ENCODE measurements at places on chromosomes 3 and 15. TPM values are rescaled to one million over a fixed set of nuclear protein-coding genes. Genes with fewer than 3 reads are reported as not detected.

AGTR1 gene
- 8.5 TPM for total RNA-seq

PLSCR5 gene
- total RNA-seq = not detected

OIP5 gene
- total RNA-seq = 5.4 TPM

TP63 gene
- total RNA-seq = 29.6 TPM

STRIT1 gene
- 714 TPM for total RNA-seq

TRH gene
- not detected for total RNA-seq

SETMAR gene
- total RNA-seq = 14.8 TPM

NAALADL2 gene
- total RNA-seq = 3.3 TPM

- no peak for DNase-seq
Observed at GRCh38 chr3:171011109-171011872, 15.2 kb downstream of the SLC2A2 start.

DNA sequence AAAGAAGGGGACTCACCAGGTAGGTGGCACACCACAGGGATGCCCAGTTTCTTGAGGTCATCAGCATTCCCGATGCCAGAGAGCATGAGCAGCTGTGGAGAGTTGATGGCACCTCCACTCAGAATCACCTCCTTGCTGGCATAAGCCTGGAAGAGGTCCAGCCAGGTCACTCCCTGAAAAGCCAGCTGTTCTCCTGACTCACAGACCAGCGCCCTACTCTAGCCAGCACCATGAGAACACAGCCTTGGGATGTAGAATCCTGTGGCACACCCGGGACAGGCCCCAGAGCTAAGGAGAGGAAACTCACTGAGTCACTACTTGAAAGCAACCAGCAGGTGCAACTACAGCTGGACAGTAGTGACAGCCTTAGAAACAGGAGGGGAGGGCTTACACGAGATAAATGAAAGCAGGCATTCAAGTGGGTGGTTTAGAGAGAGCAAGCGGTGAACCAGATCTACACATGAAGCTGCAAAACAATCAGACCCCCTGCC is 24.5 kb downstream of the CHDH start:
- peak; percentile 46 for DNase-seq

- DNase-seq = no peak
Observed at GRCh38 chr3:119911748-119912147, 129.8 kb downstream of the NR1I2 start.

DNA sequence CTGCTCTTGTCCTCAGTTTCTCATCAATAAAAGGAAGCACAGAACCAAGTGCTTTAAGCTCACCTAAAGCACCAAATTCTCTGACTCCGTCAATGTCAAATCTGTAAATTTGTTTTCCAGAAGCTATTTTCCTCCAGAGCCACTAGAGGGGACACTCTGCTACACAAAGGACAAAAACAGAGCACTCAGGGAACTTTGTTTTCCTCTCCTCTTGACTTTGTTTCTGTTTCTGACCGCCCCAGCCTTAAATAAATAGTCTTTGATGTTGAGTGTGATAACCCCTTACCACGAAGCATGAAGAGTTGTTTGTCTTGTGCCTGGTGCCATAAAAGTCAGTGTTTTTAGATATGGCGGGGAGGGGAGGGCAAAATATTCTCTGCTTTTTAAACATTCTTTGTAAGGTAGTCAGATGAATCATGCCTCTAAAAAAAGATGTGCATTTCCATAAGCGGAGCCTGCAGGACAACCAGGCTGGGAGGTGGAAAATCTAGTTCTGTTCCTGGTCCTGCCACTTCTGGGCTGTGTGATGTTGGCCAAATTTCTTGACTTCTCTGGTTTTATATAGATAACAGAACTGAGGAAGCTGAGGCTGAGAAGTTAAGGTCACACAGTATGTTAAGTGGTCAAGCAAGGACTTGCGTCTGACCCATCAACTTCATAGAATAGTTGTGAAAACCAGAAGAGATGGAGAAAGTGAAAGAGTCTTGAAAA is 7.3 kb upstream of the ZBTB38 start:
- no peak for DNase-seq

- no peak for DNase-seq
Observed at GRCh38 chr3:158728851-158729250, 3.4 kb downstream of the RARRES1 start.

DNA sequence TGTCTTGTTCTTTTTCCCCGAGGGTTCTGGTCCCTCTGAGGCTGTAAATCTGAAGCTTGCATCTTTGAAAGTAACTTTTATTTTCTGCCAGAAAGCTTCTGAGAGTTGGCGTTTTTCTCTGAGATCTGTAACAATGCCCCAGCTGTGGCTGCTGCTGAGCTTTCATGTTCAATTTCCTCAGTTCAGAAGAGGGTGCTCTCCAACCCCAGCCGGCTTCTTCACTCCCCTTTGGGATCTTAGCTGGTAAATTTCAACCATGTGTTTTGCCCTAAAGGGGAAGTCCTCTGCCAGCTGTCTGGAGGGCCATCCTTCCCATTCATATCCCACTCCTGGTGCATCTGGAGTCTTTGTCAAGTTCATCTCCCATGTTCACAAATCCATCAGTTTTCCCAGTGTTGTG is 18.3 kb upstream of the CFAP100 start:
- DNase-seq = no peak

DNA sequence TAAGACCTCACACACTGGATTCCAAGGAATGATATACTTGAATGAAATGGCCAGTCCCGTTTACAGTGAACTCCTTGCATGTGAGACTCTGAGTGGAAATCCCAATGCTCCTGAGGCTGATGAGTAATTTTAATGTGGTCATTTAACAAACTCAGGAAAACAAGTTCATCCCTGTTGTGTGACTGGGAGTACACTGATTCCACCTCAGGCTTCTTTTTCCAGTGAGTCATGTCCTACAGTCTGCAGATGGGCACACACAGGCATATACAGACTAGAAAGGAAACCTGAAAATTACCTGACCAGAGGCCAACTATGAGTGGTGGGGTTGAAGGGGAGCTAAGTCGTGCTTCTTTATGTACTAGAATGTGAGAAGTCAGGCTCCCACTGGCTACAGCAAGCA is 5.8 kb downstream of the SQOR start:
- no peak for DNase-seq

DNA sequence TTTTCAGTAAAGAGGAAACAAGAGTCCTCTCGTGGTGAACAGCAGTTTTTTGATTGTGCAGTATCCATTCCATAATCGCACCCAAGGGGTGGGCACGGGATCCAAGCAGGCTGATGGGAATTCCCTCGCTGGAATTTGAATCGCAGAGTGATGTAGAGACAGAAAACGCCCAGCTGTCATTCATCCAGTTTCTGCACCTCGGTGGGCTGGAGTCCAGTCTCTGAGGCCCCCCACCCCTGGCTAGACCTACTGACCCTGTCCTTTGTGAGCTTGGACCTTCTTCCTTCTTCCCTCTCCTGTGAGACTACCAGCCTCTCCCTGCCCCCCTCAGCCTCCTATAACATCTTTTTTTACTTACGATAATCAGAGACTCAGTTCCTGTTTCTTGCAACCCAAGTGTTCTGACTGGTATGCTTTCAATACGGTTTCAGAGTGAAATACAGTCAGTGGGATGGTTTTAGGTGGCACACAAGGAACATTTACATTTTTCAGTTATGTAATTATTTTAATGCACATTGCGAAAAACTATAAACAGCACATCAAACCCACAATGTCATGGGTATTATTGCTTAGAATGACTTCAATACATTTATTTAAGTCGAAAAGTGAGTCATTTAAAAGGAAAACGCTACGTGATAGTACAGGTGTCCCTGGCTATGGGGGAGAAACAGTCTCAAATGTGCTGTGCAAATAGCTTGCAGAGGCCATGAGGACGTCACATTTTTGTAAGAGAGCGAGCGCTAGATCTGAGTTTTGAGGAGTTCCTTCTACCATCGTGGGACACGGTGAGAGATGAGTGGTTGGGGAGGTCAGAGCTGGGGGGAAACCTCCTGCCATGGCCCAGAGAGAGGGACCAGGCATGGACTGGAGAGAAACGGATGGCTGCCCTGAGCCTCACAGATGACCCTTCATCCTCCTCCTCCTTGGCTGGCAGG is 37.5 kb upstream of the CHST2 start:
- DNase-seq = no peak

GRCh38 chr3:13400114-13400673 is 19.9 kb downstream of the NUP210 start:
- DNase-seq = no peak

GRCh38 chr15:69436951-69437350 is 15.7 kb upstream of the RPLP1 start:
- DNase-seq = no peak

- DNase-seq = no peak
Observed at GRCh38 chr15:81529481-81529880, 155.5 kb upstream of the TMC3 start.

GRCh38 chr3:174862101-174862500 is 3.0 kb downstream of the NAALADL2 start:
- no peak for DNase-seq

DNA sequence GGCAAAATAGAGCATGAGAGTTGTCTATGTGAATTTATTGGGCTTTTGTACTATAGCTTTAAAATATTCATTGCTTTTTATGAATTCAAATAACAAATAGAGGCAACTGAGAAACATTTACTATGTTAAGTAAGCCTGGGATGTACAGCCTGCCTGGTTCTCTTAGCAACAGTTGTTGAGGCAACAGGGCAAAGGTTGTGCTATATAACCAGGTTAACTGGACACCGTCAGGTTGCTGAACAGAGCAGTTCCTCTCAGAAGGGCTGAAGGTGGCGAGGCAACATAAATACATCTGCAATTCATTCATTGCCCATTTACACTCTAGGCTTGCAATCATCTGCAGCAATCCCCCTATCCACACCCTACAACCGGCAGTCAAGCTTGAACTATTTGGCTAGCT is 78.2 kb downstream of the GTF2E1 start:
- DNase-seq = no peak

GRCh38 chr3:19394946-19395345 is 246.6 kb downstream of the KCNH8 start:
- DNase-seq = no peak

GRCh38 chr3:81451611-81452010 is 309.8 kb downstream of the GBE1 start:
- no peak for DNase-seq

DNA sequence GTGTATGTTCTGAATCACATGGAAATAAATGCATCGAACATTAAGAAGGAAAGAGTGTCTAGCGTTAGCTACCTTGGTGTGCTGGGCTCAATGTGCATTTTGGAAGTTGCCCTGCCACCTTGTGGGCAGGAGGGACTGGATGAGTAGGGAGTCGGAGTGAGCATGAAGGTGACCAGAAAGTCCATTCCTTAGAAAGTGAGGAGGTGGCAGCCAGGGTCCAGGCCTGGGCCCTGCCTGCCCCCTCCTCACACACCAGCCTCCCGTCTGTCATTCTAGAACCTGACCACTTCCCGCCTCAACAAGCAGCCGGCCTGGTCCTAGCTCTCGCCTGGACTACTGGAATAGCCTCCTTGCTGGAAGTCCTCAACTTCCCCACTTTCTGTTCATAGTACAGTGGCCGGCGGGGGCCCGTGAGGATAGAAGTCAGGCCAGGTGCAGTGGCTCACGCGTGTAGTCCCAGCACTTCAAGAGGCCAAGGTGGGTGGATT is 10.2 kb upstream of the GATA2 start:
- no peak for DNase-seq

- DNase-seq = no peak
Observed at GRCh38 chr15:54803987-54804386, 392.8 kb downstream of the RSL24D1 start.

DNA sequence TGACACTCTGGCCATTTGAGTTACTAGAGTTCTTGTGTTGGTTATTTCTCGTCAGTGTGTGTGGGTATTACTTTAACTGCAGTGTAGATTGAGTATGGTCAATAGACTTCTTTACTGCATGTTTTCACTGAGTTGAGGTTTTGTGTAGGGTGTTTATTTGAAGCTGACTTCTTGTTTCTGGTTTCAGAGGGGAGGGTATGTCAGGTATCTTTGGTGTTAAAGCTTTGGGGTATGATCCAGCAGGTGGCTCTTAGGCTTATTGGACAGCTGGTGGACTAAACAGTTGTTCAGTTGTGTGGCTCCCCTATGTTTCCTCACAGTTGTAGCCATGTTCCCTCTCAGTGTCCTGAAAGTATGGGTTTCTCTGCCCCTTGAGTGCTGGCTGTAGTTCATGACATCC is 72.0 kb downstream of the AKAP13 start:
- DNase-seq = no peak

DNA sequence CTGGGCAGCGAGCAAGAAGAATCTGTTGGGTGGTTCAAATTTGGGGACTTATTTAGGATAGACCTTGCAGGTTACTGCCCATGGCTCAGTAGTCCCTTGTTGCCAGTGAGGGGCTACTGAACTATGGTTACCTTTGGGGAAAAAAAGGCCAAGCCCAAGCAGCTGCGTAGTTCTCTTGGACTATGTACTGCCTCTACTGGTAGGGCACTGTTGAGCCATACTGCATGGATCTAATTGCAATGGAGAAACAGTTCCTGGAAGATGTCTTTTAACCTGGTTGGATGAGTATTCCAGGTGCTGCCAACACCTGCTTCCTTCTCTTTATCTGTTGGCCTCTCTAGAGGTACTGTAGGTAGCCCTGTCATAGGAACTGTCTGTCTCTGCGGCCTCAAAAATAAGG is 671.9 kb upstream of the CBLB start:
- DNase-seq = no peak

DNA sequence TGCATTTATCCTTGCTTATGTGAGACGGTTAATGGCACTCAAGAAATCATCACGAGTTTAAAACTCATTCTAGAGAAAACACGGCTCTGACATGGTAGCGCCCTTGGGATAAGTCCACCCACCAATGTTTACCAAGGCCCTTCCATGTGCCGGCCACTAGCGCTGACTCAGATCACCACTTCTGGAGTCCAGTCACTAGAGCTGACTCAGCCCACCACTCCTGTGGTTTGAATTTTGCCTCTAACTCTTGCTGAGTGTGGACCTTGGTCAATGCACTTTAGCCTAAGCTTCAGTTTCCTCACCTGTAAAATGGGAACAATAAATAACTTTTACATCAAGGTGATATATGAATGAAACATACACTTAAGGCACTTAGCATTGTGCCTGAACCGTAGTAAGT is 358.4 kb upstream of the PROK2 start:
- DNase-seq = no peak

DNA sequence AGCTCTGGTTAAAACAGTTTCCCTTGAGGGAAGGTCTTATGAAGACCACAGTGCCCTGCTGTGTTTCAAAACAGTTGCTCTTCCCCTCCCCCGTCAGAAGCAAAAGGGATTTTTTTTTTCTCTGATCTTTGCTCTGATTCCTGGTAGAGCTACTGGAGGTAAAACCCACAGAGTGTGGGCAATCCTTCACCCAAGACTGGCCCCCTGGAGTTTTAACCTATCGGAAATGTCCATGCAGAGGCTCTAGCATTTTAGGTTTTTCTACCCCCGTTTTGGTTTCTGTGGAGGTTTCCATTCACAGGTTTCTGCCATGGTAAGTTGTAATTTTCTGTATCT is 27.7 kb downstream of the GRM2 start:
- DNase-seq = no peak

DNA sequence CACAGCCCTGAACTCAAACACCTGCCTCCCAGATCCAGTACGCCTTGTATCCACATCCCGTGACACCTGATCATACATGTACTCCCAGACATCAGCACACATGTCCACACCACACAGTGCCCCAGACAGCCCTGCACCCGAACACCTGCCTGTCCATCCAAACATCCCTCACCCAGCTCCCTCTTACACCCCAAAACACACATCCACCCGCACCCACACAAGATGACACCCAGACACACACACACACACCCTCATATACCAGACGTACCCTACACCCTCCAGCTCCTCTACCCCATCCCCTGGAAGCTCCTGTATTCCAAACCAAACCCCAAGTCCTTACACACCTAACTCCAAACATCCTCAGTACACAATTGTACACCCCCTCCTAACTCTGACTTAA is 735 bp downstream of the CAMK1 start:
- DNase-seq = no peak

GRCh38 chr3:94645790-94646189 is 582.9 kb downstream of the NSUN3 start:
- no peak for DNase-seq

- no peak for DNase-seq
Observed at GRCh38 chr15:76517910-76518309, 181.3 kb downstream of the ISL2 start.
